ENCODE measurements at places on chromosomes 2 and 18. TPM values are rescaled to one million over a fixed set of nuclear protein-coding genes. Genes with fewer than 3 reads are reported as not detected.

Gene PROKR1
- not detected for total RNA-seq

GRCh38 chr18:32284284-32284683, 94.4 kb downstream of the MEP1B start:
- DNase-seq: peak; percentile 19

DNA sequence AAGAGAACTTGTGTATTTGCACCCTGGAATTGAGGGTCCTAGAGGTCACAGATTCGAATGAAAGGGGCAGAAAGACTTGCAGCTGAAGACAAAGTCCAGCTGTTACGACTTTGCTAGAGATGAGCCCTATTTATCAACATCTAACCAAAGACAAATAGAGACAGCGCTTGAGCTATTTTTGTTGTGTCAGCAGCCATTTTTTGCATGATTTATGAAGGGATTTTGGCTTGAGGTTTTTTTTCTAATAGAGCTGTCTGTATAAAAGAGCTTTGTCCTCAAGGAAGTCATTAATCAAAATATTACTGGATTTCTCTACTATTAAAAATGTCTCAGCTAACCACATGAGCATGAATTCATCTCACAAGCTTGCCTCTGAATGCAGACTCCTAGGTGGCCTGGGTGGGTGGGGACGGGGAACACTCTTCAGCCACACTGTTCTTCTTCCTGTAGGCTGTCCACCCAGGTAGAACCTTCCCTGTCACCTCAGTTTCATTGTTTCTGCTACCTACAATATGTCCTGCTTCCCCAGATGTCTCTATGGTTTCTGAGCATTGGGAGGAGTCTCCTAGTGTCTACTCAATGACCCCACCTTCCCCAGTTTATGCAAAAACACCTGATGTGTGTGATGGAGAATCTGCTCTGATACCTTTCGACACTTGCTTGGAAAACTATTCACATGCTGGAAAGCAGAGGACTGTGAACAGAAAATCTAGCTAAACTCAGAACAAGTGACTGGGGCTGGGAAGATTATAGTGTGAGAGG, 7.2 kb upstream of the CD226 start:
- DNase-seq: no peak

Gene FOXI3
- total RNA-seq: not detected

Gene LYG2
- not detected for total RNA-seq

Gene GREB1L
- total RNA-seq: not detected

Gene DRC1
- total RNA-seq: 0.18 TPM

DNA sequence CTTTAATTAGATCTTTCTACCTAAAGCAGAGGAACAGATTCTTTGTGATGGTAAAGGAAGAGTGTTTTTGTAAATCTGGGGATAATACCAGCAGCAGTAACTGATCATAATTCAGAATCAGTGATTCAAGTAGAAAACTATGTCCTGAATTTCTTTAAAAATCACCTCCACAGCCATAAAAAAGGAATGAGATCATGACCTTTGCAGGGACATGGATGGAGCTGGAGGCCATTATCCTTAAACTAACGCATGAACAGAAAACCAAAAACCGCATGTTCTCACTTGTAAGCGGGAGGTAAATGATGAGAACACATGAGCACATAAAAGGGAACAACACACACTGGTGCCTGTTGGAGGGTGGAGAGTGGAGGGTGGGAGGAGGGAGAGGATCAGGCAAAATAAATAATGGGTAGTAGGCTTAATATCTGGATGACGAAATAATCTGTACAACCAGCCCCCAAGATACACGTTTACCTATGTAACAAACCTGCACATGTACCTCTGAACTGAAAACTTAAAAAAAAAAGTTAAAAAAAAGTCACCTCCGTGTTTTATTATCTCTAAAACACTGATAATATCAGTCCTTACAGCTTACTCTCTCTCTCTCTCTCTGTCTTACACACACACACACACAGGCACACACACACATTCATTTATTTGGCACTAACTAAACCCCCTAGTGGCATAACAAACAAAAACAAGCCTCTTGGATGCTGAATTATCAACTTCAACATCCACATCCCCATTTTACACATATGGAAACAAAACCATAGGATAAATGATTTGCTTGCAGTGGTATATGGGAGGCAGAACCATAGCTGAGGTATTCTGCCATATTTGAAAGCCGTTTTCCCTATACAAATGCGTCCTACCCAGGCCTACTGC, 1.4 kb downstream of the TM4SF20 start:
- DNase-seq: no peak

Gene TACR1
- total RNA-seq: under 0.01 TPM

DNA sequence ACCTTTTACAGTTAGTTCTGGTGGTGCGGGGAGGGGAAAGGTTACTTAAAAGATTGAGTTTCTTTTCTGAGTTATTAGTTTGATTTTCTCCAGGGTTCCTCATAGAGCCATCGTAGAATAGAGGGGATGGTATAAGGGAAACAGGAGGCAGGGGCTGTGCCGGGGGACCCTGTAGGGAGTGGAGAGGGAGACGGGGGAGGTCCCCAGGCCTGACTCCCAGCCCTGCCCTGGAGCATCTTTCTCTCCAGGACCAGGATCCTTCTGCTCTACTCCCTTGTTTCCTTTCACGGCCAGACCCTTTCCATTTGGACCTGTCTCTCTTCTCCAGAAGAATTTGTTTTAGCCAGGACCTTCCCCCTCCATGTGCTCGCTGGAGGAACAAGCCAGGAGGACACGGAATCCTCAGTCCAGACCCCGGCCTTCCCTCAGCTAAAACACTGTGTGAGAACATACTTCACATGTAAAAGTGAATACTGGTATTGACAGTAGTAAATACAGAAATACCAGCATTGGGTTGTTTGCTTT, 35.4 kb downstream of the DGKD start:
- no peak for DNase-seq

DNA sequence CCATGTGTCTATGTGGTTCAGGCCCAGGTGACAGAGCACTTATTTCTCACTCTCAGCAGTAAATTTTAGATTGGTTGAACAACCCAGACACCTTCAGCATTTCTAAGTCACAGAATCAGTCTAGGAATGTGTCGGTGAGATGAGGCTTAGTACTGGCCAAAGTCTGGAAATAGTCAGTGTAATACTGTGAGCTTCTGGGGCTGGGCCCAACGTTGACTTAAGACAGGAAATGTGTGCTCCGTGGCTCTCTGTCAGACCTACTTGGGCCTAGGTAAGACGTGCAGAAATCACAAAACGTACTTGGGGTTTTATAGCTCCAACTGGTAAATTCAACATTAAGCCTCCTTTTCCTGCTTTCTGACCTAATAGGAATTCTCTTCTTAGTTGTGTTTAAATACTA, 160.3 kb upstream of the COL3A1 start:
- no peak for DNase-seq

Gene MTERF4
- total RNA-seq: 36.9 TPM

Gene LRATD1
- total RNA-seq: 0.28 TPM

DNA sequence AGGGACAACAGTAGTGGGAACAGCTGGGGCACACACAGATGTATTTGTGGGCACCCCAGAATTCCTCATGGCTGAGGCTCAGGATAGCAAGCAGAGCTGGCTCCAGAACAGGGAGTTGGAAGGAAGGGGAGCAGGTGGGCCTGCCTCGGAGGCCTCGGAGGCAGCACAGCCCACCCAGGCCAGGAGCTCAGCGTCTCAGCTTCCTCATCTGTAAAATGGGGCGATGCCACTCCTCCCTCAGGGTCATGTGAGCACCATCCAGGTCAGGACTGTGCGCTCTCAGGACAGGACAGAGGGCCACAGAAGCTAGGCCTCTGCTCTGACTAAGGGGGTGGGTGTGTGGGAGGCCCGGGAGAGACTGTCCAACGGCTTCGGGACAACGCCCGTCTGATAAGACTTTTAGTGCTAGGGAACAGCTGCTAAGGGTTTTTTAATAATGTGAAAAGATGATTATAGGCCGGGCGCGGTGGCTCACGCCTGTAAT, 106.2 kb downstream of the HDAC4 start:
- DNase-seq: no peak

DNA sequence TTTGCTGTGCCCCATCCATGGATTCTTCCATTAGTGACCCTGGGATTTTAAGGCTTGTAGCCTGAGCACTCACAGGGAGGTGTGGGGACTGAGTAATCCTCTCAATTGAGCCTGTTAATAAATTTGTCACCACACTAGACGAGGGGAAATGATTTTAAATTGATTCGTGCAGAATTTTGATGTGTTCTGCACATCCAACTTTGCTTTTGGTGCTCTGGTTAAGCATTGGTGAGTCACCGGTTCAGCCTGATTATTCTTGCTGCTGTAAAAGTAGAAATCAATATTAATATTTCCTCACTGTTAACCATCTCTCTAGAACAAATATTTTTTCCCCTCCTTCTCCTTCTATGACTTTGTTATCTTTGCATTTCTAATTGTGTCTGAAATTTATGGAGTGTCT, 482.0 kb downstream of the TSN start:
- DNase-seq: no peak

Gene TMEM163
- total RNA-seq: not detected

GRCh38 chr2:209577376-209578357, 153.8 kb downstream of the MAP2 start:
- DNase-seq: peak; percentile 6

Gene CPO
- total RNA-seq: not detected

DNA sequence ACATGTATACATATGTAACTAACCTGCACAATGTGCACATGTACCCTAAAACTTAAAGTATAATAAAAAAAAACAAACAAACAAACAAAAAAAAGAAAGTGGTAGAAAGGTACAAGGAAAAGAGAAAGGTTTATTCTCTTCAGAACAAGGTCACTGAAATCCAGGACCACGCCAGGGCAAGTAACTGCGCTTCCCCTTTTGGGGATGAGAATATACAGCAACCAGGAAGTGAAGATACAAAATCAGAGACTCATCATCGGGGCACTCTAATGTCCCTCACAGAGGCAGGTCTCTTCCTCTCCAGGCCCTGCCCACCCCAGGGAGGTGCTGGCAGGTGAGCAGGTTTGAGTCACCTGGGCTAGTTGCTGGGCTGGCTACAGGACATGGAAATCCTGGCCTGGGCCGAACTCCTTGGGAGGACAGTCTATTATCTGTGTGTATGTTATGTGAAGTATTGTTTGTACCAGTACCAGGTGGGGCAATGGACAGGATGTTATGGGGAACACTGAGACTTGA, 100.4 kb upstream of the GPR45 start:
- DNase-seq: no peak

GRCh38 chr2:2729246-2729645, 398.2 kb upstream of the MYT1L start:
- no peak for DNase-seq

Gene GPR39
- 9.0 TPM for total RNA-seq

Gene TFCP2L1
- not detected for total RNA-seq

DNA sequence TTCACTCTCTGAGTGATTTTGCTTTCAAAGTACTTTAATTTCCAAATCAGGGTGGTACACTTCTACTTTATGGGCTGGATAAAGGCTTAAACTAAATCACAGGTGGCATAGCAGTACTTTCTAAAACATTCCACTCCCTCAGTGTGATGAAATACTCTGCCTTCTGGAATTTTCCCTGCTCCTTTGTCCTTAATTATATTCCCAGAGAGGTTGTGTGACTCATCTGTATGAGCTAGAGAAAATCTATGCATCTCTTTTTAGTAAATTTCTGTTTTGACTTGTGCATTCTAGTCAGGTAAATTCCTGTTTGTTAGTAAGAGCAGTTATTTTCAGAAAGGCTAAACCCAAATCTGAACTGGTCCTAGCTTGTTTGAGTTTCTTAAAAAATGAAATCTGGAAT, 29.0 kb upstream of the PLA2R1 start:
- DNase-seq: peak; percentile 54

Gene UGT1A5
- not detected for total RNA-seq

DNA sequence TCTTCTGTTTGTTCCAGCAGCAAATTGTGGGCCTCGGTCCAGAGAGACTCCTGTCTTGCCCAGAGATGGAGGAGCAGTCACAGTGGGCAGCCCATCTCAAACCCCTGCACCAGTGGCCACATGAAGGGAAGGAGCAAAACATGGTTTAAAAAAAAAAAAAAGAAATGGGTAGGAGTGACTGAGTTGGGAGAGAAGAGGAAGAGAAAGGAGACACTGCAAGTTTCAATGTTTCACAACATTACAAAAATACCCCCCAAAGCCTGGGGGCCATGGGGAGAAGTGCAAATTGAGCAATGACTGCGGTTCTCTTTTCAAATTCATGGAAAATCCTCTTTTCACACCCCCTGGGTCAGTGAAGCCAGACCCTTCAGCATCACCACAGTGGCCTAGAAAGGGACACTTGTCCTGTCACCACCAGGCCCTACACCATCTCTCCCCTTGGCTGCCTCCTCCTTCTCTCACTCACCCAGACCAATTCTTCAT, 117.1 kb downstream of the ZFP36L2 start:
- no peak for DNase-seq

Gene OTOS
- total RNA-seq: not detected

Gene IL18RAP
- total RNA-seq: not detected

Gene MALL
- 1.6 TPM for total RNA-seq

Gene BMP10
- total RNA-seq: not detected

- peak; percentile 68 for DNase-seq
Observed at GRCh38 chr2:20370191-20370590, 19.5 kb upstream of the PUM2 start.

Gene KANSL1L
- 8.1 TPM for total RNA-seq

Gene MAP3K19
- total RNA-seq: not detected

DNA sequence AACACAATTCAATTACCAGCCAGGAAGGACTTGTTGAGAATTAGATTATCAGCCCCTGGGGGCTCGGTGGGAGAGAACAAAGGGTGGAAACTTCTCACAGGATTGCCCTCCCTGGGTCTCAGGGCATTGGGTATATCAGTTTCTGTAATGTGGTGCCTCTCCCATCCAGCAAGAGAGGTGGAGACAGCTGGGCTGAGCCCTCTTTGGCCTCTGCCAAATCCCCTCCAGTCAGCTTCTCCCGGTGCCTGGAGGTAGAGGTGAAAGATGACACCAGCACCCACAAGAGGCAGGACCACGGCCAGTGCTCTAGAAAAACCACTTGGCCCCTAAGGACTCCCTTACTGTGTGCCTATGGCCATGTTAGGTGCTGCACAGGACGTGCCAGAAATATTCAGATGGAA, 179.7 kb downstream of the HAUS1 start:
- DNase-seq: no peak

- peak; percentile 82 for DNase-seq
Observed at GRCh38 chr2:42010743-42011298, 37.0 kb upstream of the PKDCC start.
